ENCODE measurements at places on chromosomes 1 and 21. TPM values are rescaled to one million over a fixed set of nuclear protein-coding genes. Genes with fewer than 3 reads are reported as not detected.
A peak's percentile ranks its signal among the peaks of the same experiment; 100 is the strongest.

The OR2L2 gene
- total RNA-seq, result not detected

DNA sequence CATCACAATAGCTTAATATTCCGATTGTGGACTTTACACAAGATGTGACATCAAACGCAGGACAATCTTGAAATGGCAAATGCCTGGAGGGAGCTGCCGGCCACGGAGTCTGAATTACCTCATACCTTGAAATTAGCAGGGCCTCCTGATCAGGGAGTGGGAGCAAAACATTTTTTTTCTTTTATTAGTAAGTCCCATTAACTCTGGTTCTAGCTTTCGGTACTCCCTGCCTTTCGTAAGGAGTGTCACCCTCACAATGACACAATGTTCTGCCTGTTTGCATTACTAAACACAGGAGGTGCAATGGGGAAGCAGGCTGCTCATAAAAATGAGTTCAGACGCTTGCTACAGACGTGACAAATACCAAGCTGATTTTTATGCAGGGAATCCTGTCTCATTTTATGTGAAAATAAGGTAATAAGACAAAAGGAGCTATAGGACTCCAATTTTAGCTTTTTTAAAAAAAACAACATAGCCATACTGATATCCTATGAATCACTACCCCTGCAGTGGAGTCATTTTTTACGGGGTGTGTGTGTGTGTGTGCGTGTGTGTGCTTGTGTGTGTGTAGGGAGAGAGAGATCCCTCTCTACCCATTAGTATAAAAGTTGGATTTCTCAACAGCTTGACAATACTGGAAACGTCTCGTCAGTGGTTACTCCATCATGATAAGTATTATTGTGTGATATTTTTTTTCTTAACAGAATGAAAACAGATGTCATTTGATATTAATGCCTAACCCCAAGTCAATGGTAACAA, 205.1 kb upstream of the RUNX1 start:
- peak; percentile 50 for DNase-seq

GRCh38 chr1:2099886-2100779, 49.9 kb downstream of the PRKCZ start:
- no peak for DNase-seq

The DNM3 gene
- total RNA-seq, result 0.52 TPM

- DNase-seq, result no peak
Measured at GRCh38 chr21:43741423-43742096, 22.6 kb downstream of the PDXK start.

Measured in psoas muscle (tissue), 8 donors.